ENCODE measurements at places on chromosomes 16 and 17. TPM values are rescaled to one million over a fixed set of nuclear protein-coding genes. Genes with fewer than 3 reads are reported as not detected.

The CHD9NB gene
- 10.7 TPM for total RNA-seq

- peak; percentile 81 for DNase-seq
Measured at GRCh38 chr17:59848778-59849177, 44.0 kb downstream of the TUBD1 start.

The SECTM1 gene
- 14.9 TPM for total RNA-seq

DNA sequence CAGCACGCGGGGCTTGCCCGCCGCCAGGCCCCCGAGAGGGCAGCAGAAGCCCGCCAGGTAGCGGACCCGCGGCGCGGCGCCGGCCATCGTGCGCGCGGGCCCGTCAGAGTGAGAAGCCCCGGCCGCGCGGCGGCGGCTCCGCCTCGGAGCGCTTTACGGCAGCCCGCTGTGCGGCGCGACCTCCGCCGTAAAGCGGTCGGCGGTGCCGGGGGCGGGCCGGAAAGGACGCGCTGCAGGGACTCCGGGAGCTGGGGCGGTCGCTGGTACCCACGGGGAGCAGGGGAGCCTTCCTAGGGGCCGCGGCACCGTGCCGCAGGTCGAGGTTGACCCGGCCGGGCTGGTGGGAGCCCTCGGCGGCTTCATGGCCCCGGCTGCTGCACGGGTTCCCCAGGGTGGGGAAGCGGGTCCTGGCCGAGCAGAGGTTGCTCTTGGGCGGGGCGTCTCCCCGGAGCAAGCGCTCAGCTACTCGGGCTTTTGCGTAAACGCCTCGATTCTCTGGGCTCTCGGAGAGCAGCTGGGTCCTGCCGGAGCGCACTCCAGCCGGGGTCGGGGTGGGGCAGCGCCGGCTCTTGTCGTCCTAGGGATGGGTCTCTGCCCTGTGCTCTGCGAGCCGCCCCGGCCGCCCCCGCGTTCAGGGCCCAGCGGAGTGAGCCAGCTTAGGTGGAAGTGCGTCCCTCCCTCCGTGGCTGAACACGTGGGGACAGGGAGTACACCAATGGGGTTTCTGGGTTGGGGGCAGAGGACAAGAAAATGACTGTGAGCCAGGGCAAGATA is at the start of gene FAAP100:
Gene FAAP100 (minus strand): TSS at position 110 of the 774 bp plus-strand sequence. CDS start 23 bp downstream, at position 87.
- DNase-seq, result peak; percentile 59

DNA sequence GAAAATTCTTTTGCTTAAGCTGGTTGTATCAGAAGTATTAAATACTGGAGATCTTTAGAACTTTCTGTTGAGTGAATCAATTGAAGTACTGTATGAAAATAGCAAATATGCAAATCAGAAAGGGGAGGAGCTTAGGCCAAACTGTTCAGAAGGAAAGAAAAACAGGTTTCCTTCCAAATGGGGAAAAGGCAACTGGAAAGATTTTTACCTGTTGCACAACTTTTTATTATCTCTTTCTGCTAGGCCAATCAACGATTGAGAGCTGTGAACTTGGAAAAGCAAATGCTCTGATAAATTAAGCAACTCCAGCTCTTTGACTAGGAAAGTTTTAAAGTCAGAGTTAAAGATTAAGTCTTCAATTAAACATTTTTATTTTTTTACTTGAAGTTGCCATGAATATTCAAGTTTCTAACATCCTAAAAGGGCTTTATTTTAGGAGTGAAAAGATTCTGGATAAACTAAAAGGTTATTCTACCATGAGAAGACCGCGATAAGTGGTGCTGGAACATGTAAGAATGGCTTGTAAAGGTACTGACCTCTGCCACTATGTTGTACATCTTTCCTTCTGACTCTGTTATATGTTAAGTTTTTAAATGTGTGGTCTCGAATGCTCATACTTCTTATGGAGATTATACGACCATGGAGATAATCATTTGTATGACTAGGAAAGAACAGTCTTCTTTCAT is 16.5 kb downstream of the DCUN1D3 start:
- no peak for DNase-seq

- DNase-seq, result no peak
Measured at GRCh38 chr17:82193520-82194220, 19.0 kb downstream of the CCDC57 start.

GRCh38 chr17:74282587-74283370 is 8.7 kb downstream of the DNAI2 start:
- DNase-seq, result no peak

GRCh38 chr16:49756775-49757558 is 98.9 kb downstream of the ZNF423 start:
- DNase-seq, result no peak

- DNase-seq, result peak; percentile 18
Measured at GRCh38 chr17:71633391-71633849, 487.4 kb upstream of the SOX9 start.

GRCh38 chr16:13999071-13999894 is 71.8 kb upstream of the MRTFB start:
- no peak for DNase-seq

The GNG13 gene
- not detected for total RNA-seq

- no peak for DNase-seq
Measured at GRCh38 chr17:42640121-42640520, 19.0 kb upstream of the TUBG2 start.

- no peak for DNase-seq
Measured at GRCh38 chr17:11330826-11331225, 89.8 kb downstream of the SHISA6 start.

The DYNLRB2 gene
- not detected for total RNA-seq

The MARCHF10 gene
- not detected for total RNA-seq

The RNF43 gene
- 11.0 TPM for total RNA-seq

Measured in lower leg skin (tissue), 4 donors.